Right cardiac atrium (tissue), 5 donors: ENCODE measurements at places on chromosomes 2 and 18.

GRCh38 chr2:26840937-26841610 is 6.9 kb upstream of the DPYSL5 start:
- no peak for DNase-seq

GRCh38 chr18:63192126-63192884 is 127.3 kb downstream of the BCL2 start:
- DNase-seq, result no peak

- DNase-seq, result no peak
Measured at GRCh38 chr2:224584785-224585210, 365 bp downstream of the CUL3 start.

DNA sequence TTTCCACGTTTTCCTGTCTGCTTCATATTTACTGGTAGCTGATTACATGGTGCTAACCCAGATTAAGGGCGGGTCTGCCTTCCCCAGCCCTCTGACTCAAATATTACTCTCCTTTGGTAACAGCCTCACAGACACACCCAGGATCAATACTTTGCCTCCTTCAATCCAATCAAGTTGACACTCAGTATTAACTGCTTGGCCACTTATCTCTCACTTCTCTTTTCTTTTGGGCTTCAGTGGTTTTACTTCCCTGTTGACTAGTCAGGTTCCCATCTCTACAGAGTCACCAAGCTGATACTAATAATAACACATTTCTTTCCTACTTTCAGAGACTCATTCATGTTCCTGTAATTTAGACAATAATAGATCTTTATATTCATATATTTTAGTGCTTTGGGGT is 302.2 kb upstream of the MAP2 start:
- DNase-seq, result no peak

GRCh38 chr18:388200-388599 is 112.3 kb downstream of the COLEC12 start:
- DNase-seq, result no peak

- peak; percentile 67 for DNase-seq
Measured at GRCh38 chr18:28127228-28127627, 49.7 kb downstream of the CDH2 start.

GRCh38 chr2:136210455-136210805 is 92.5 kb upstream of the CXCR4 start:
- DNase-seq, result no peak
